ENCODE measurements at places on chromosomes 2 and 18.

DNA sequence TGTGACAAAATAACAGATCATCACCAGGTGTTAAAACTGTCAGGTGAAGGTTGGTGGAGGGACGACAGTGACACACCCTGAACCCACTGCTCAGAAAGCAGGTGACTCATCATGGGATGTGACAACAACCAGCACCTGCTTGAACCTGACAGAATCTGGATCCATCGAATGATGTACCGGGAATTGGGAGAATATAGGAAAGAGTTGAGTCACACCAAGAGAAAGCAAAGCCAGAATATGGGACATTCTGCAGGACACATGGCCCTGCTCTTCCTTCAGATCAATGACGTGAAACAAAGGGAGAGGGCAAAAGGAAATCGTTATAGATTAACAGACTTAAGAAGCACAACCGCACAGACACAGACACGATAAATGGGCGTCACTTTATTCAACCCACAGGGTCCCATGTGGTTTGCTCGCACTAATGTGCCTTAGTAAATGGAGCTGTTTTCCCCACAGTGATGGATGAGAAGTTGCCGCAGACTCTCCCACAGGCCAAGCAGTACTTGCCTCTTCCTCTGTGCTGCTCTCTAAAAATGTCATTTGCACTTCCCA is 100.1 kb downstream of the CRACDL start:
- DNase-seq = no peak

DNA sequence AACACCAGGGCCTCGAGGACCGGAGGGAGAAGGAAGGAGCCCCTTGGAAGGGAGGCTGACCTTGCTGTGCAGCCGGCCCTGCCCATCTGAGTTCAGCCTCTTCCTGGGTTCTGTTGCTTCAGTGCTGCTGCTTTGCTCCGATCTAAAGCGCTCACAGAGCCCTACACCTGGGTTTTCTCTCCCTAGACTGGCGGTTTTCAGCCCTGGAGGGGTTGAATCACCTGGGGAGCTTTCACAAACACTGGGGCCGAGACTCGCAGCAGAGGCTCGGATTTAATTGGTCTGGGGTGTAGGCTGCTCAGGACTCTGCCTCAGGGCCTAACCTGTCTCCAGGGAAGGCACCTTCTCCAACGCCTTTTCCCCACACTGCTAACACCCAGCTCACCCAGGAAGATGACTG is 40.9 kb upstream of the SMAD7 start:
- DNase-seq = no peak

DNA sequence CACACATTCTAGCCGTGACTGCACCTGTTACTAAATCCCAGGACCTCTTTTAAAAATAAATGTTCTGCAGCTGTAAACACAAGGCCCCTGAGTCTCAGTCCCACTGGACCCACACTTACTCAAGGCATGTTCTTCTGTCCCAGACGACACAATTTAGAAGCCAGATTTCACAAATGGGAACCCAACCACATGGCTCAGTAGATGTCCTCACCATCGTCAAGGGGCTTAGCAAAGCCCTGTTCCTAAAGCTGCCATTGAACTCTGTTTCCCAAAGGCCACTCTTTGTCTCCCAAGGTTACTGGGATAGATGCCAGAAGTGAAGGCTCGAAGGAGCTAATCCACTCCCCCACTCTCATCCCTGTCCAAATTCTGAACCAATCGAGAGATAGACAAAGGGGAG is 301.0 kb downstream of the GALR1 start:
- DNase-seq = no peak

DNA sequence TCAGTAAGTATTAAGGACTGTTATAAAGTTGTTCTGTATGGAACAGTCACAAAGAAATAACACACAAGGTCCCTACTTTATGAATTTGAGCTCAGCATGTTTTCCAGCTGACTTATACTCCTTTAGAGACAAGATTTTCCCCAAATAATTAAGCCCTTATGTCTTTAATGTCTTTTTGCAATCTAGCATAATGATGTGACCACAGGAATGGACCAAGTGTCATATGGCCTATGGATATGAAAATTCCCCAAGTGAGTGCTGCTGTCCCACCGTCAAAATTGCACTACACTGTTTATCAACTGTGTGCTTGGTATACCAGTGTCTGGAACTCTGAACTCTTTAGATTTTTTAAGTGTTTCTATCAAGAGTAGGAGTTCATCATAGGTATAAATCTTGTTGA is 369.6 kb downstream of the PID1 start:
- no peak for DNase-seq

DNA sequence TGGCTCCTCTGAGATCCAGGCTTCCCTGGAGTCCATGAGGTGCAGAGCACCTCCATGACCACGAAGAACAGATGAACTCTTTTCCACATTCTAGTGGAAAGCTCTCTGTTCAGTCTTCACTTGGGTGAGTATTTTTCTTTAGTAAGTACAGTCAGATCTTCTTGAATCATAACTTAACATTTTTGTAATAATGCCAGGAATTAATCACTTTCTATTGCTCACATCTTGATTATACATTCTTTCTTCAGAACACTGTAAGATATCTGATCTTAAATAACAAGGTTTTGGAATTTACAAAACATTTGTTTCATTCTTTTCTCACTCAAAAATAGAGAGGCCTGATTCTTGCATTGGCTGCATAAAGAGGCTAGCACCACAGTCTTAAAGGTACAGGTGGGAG is 45.4 kb upstream of the RND3 start:
- DNase-seq = no peak

DNA sequence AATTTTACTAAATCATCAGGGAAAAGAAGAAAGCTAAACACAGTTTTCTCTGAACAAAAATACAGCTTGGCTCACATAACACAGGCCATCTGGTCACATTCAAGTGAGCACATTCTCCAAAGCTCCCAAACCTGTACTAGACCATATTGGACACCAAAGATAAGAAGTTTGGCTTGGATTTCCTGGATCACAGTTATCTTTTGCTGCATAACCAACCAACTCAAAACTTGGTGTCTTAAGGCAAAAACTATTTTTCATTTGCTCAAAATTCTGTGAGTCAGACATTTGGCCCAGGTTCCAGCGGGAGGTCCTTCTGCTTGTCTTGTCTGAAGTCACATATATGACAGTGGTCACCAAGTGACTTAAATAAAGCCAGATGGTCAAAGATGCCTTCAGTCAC is 83.2 kb downstream of the GYPC start:
- no peak for DNase-seq

DNA sequence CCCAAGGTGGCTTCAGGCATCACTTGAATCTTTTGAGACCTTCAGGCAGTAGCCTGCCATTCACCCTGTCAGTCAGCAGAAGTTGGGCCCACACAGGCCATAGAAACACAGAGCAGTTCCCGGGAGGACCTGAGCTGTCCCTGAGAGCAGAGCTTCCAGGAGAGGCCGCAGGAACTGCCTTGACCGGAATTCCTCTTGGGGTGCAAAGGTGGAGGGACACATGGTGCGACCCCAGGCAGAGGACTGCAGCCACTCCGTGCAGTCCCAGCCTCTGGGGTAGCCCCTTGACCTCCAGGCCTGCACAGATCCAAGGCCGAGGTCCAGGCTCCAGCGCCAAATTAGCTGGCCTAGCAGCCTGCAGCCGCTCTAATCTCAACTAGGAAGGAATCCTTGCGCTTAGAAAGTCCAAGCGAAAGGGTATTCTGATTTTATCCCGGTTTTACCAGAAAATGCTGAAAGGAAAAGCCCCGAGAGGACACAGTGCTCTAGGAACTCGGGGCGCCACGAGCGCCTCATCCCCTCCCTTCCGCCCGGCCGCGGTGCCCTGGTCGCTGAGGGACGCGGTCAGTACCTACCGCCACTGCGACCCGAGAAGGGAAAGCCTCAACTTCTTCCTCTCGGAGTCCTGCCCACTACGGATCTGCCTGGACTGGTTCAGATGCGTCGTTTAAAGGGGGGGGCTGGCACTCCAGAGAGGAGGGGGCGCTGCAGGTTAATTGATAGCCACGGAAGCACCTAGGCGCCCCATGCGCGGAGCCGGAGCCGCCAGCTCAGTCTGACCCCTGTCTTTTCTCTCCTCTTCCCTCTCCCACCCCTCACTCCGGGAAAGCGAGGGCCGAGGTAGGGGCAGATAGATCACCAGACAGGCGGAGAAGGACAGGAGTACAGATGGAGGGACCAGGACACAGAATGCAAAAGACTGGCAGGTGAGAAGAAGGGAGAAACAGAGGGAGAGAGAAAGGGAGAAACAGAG is 5.4 kb downstream of the SIX2 start:
- DNase-seq = no peak

DNA sequence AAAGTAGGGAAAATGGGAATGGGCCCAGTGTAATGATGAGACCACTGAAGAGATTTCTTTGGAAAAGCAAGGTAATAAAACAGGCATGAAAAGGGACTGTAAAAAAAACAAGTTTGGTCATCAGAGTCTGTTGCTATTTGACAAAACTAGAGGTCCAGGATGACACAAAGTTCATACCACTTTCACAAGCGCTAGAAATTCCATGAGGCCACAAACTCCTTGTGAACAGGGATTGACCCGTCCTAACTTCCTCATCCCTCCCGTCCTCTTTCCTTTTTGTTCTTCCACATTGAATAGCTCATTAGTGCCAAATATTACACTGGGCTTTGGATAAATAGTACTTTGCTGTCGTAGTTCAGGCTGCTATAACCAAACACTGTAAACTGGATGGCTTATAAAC is 188.8 kb upstream of the EPC2 start:
- no peak for DNase-seq

GRCh38 chr2:150702791-150703190 is 215.3 kb upstream of the RND3 start:
- no peak for DNase-seq

DNA sequence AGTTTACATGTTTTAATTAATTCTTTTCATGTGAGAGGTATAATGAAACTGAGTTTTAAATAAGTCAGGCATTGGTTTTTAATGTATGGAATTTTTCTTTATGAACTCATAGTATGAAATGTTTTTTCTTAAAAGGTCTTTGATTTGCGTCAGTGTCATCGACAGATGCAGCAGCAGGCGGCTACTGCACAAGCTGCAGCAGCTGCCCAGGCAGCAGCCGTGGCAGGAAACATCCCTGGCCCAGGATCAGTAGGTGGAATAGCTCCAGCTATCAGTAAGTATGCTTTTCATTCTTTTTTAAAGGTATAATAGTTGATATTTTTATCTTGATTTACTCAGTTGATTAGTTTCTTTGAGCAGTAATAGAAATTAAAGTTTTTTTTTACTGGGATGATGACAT is 46.5 kb downstream of the SMAD4 start:
- no peak for DNase-seq

- no peak for DNase-seq
These were observed 539.0 kb downstream of the SOX11 start for GRCh38 chr2:6231166-6231565.

GRCh38 chr2:171972329-171972982 is 27.3 kb upstream of the METAP1D start:
- DNase-seq = no peak

DNA sequence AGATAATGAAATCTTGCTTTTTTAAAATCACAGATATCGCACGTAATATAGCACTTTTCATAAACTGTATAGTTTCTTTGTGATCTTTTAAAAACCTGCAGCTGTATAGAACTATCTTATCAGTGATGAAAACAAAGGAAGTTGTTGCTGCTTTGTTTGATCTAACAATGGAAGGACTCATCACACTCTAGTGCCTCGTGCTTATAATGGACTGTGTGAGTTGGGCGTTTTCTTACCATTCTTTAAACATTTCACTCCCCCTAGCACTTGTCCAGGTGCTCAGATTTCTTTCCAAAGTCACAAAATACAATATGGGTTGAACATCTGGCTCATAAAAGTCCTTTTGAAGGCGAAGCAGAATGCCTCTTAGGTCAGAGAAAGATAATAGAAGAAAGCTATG is 94.8 kb upstream of the SPATS2L start:
- no peak for DNase-seq

- DNase-seq = no peak
These were observed 521.0 kb upstream of the MYT1L start for GRCh38 chr2:2851806-2852777.

DNA sequence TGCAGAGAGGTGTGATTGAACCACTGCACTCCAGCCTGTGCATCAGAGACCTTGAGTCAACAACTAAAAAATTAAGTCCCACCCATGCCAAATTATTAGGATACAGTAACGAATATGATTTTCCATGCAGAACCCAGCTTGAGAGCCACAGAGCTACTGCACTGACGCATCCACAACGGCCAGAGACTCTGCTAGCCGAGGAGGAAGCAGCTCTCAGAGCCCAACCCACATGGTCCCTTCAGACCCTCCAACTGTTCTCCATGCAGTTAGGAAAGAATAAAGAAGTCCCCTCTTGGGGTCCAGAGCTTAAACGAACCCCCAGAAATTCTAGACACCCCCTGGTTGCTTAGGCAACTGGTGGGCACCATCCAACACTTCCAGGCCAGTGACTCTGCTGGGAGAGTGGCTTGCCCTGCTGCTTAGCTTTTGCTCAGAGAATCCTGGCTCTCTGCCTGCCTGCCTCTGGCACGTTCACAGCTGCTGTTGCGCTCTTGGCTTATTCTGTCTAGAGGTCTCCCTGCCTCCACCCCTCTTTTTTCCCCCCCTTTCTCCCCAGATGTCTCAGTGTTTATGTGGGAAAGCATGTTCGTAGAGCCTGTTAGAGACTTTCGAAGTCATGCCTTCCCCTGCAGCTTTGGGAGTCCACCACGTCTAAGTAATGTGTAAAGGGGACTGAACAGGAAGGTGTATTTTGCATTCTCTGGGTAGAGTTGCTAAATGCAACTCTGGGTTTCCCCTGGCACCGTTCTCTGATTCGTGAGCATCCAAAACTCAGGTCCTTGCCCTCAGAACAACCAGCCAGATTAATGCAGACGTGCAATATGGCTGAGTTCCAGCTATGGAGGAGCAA is 26.0 kb upstream of the SP3 start:
- no peak for DNase-seq

DNA sequence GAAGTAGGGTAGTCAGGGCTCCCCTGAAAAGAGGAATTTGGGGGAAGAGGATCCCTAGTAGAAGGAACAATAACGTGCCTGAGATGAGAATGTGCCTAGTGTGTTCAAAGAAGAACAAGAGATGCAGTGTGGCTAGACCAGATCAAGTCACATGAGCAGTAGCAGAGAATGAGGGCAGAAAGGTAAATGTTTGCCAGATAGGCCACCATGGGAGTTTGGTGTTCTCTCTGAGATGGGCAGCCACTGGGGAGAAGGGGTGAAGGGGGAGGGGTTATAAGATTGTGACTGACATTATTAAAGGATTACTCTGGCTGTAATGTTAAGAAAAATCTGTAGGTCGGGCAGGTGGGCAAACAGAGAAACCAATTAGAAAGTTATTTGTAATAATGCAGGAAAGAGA is 166.0 kb downstream of the LCLAT1 start:
- no peak for DNase-seq

GRCh38 chr2:42931818-42932195 is 139.4 kb upstream of the HAAO start:
- no peak for DNase-seq

DNA sequence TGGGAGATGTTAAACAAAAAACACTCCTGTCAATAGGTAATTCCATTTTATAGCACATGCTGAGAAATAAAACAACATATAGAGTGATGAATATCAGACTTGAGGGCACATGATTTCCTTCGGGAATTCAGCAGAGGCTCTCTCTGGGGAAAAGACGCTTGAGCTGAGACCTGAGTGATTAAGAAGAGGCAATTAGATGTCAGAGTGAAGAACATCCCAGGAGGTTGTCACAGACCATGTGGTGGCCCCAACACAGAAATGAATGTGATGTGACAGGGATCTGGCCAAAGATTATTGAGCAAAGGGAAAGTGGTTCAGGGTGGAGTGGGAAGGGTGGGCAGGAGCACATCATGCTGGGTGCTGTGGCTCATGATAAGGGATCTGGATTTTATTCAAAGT is 254.7 kb downstream of the RAD51AP2 start:
- DNase-seq = no peak
